Fibroblast of skin of left quadriceps (primary cell): ENCODE measurements at places on chromosomes 6 and 20.
A peak's percentile ranks its signal among the peaks of the same experiment; 100 is the strongest.

DNA sequence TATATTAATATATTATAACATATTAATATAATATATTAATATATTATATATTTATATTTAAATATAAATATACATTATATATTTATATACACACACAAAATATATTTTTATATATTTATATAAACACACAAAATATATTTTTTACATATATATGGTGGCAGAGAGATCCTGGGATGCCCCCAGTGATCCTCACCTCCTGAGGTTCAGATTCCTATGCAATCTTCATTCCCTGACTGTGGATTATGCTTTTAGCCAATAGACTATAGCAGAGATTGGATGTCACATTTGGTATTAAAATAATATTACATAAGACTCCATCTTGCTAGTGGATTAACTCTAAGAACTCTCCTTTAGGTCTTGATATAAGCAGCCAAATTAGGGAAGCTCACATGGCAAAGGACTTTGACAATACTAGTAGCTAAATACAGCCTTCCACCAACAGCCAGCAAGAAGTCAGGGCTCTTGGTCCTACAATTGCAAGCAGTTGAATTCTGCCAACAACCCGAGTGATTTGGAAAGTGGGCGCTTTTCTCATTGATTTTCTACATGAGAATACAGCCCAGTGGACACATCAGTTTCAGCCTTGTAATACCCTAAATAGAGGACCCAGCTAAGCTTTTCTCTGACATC lies 681.0 kb downstream of the C6orf118 start:
- no peak for DNase-seq

DNA sequence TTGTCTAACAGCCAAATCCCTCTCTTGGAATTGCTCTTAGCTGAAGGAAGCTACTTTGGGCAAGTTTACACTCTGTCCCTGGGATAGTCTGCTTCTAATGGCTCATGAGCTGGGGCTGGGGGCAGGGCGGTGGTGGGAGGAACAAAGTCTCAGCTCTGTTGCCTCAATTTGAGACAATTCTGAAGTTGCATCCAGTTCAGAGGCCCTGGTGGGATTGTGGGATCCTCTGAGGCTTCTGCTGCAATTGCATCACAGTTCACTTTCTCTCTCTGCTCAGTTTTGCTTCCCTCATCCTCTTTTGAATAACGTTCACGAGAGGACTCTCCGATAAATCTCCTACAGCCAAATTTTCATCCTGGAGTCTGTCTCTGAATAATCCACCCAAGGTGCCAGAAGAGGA lies 440.6 kb upstream of the SLC35B3 start:
- DNase-seq = no peak

GRCh38 chr20:38805958-38806854 lies 709 bp downstream of the PPP1R16B start:
- no peak for DNase-seq

DNA sequence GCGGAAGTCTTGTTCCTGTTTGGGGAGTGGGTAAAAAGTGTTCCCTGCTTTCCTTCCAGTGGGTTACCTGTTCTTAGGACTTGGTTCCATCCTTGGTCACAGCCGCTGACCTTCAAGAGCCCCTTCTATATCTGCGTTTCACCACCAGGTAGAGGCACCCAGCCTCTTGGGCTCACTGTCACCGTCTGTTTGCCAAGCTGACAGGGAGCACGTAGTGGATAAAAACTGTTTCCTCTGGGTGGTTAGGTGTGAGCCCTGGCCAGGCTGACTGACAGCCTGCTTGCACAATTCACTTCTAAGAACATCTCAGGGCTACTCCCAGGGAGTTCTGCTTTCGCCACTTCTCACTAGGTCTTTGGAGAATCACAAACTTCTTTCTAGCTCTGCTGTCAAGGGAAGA lies 1.8 kb upstream of the JPH2 start:
- no peak for DNase-seq

GRCh38 chr6:17001188-17001587 lies 100.7 kb upstream of the STMND1 start:
- DNase-seq = no peak

- peak; percentile 71 for DNase-seq
These were observed 54.5 kb downstream of the STMND1 start for GRCh38 chr6:17156112-17156921.

- no peak for DNase-seq
These were observed 397.7 kb upstream of the HS3ST5 start for GRCh38 chr6:114740547-114740946.
